Uterus (tissue), 4 donors: ENCODE measurements at places on chromosomes 5 and 9. TPM values are rescaled to one million over a fixed set of nuclear protein-coding genes. Genes with fewer than 3 reads are reported as not detected.

DNA sequence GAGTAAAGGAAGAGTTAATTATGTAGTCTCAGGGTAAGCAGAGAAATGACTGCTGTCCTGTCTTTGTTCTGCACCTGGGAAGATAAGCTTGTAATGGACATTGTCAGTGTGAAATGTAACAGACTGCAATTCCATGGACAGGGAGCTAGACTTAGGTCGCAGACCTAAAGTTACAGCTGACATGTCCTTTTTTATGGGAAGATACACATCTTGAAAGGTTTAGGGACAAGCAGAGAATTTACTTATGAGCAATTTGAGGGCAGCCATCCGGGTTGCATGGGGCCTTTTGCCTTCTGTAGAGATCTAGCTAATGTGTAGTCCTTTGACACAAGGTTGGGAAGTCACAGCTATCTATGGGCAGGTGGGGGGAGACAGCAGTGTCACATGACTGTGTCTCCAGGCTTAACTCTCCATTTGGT, 85.7 kb downstream of the SERINC5 start:
- no peak for DNase-seq

DNA sequence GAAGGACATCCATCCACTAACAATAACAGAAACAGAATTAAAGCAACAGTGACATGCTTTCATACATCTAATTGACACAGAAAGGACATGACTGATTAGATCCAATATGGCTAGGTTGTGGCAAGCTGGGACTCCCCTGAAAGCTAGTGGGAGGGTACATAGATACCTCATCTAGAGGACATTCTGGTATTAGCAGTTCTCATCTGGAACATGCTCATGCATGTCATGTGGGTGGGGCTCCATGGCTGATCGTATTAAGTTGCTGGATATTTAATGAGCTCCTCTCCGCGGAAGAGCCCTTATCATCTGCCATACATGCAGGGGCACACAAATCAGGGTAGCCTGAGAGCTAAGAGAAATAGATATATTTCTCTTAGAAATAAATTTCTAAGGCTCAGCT, 358.9 kb downstream of the ICE1 start:
- DNase-seq, result no peak

- DNase-seq, result no peak
These were observed 2.0 kb downstream of the EIF4EBP3 start for GRCh38 chr5:140549237-140550144.

DNA sequence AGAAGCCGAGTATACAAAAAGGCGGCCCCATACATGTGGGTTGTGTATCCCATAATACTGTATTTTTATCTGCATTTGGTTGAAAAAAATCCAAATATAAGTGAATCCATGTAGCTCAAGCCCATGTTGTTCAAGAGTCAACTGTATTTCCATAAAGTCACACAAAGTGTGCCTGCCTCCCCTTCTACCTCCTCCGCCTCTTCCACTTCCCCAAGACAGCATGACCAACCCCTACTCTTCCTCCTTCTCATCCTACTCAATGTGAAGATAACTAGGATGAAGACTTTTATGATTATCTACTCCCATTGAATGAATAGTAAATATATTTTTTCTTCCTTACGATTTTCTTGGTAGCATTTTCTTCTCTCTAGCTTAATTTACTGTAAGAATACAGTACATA, 92.7 kb downstream of the RFX3 start:
- no peak for DNase-seq

- DNase-seq, result peak; percentile 10
These were observed 23.2 kb upstream of the LRRC14B start for GRCh38 chr5:167982-168660.

- DNase-seq, result no peak
These were observed 28.5 kb downstream of the GLDC start for GRCh38 chr9:6616951-6617602.

DNA sequence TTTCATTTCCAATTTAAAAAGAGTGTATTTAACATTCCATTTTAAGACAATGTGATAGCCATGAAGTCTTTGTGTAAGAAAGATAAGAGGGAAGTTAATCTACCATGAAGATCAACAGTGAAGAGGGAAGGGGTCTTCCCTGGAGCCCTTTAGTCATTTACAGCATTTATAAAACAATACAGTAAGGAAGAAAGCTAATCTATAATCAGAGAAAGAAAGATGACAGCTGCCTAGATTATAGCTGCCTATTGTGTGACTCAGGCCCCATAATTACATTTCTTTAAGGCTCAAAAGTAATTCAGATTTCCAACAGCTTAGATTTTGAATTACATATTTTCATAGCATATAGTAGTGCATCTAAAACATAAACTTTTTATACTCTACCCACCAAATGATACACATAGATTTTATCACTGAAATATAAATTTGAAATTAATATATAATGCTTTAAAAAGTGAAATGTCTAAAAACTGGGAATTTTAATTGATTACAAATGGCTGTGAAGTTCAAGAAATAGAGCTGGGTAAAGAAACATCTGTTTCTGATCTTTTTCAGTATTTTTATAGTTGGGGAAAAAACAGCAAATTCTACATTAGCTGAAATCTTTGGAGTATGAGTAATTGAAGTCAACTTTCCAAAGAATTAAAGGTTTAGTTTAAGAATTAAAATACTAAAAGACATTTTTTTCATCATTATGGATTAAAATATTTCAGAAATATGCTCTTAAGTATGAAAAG, 89.6 kb downstream of the RIC1 start:
- DNase-seq, result no peak

DNA sequence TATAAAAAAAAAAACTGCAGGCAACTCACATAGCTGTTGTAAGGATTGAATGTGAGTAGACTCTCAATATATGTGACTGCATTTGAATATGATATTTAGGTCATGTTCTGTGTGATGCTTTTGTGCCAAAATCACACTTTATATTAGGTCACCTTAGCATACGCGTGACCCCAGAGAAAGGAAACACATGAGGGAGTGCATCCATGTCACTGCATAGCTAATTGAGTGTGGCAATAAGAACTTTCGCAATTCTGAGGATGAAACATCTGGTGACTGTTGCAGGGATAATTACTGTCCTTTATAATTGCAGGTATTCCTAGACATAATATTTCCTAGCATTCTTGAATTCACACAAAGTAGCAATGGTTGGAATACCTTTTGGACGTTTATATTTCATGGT, 459.5 kb upstream of the KLF4 start:
- DNase-seq, result no peak

DNA sequence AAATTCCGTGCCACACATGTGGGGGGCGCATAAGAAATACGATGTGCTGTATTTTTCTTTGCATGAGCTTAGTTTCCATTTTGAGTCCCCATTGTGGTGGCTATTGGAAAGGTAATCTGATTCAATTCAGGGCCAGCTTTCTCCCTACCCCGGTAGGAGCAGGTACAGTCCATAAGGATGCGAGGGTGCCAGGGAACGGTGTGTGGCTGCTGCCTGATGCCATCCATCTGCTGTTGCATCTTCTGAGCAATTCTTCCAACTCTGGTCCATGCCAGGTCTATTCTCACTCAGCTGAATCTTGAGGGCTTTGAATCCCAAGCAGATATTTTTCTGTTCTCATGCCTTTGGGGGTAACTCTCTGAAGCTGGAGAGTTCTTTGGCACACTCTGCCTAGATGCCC, 392.7 kb downstream of the AGTPBP1 start:
- DNase-seq, result no peak

DNA sequence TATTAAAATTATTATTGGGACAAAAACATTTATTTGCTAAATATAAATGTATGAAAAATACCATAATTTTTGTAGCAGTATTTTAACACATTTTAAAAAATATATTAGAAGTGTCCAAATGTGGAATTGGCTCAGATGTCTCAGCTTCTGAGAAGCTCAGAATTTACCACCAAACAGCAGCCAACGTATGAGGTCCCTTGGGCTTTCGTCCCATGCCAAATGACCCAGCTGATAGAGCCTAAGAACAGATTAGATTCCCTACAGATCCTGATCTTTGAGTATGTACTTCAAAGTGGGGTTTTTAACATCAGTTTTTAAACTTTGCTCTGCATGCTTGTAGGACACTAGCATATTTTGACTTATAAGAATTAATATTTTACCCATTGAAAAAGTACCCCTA, 77.3 kb upstream of the RPS23 start:
- DNase-seq, result no peak

DNA sequence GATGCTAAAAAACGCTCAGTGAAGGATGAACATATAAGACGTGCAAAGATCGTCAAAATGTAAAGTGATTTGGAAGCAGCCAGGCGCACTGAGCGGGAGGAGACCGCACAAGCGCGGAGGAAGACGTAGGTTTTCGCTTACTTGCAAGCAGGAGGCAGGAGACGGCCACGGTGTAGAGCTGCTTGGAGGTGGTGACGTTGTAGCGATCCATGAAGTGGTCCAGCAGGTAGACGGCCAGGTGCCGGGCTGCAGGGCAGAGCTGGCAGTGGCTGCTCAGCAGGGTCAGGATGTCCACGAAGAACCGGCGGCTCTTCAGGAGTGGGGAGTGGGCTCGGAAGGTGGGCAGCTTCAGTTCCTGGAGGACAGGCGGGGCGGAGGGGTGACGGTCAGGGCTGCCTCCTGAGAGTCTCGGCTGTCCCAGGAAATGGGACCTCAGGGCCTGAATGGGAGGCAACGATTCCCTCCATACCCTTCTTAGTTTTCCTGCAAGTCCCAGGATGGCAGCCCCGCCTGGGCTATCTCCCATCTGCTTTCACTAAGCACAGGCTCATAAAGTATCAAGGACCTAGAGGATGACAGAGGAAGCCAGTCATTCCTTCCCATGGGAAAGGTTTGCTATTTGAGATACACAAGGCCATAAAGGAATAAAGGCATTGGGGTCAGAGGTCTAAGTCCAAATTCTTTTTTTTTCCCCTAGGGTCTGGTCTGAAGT, 31.8 kb downstream of the CCNJL start:
- DNase-seq, result no peak

DNA sequence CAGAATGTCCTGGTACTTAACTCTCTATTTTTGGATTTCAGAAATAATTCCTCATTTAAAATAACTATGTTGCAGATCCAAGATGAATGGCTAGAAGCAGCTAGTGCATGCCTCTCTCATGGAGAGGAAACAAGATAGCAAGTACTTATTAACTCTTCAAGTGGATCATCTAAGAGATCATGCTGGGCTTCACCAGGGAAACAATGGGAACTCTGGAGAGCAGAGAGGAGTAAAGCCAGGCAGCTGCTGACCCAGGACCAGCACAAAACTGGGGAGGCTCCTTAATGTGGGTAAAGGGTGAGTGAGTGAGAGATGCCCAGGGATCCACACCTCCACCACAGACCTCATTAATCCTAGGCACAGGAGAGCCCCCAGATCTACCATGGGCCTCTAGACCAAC, 897.8 kb upstream of the ACO1 start:
- DNase-seq, result no peak

GRCh38 chr9:10148796-10149195, 464.0 kb downstream of the PTPRD start:
- DNase-seq, result no peak

- peak; percentile 12 for DNase-seq
These were observed 20.6 kb upstream of the ANGPTL2 start for GRCh38 chr9:127142931-127143464.

- DNase-seq, result no peak
These were observed 525 bp downstream of the SRP19 start for GRCh38 chr5:112861638-112861985.

GRCh38 chr5:35237580-35238376, 7.5 kb upstream of the PRLR start:
- no peak for DNase-seq

- no peak for DNase-seq
These were observed 22.9 kb downstream of the NUDT12 start for GRCh38 chr5:103539376-103540330.

DNA sequence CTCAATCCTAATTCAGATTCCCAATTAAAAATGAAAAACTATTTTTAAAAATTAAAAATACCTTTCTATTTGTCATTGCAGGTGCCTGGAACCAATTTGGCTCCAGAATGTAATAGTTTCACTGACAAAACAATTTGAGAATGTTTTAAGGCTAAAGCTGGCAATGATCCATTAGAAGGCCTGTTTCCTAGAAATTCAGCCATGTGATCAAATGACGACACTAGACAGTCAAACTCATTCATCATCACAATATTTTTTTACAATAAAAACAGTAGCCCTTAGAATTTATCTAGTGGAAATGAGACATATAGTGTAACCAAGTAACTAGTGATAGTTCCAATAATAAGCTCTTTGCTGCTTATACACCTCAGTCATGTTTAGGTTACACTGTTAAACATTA, 75.4 kb upstream of the MAP3K1 start:
- no peak for DNase-seq

- no peak for DNase-seq
These were observed 42.9 kb downstream of the WNK2 start for GRCh38 chr9:93226819-93227218.

DNA sequence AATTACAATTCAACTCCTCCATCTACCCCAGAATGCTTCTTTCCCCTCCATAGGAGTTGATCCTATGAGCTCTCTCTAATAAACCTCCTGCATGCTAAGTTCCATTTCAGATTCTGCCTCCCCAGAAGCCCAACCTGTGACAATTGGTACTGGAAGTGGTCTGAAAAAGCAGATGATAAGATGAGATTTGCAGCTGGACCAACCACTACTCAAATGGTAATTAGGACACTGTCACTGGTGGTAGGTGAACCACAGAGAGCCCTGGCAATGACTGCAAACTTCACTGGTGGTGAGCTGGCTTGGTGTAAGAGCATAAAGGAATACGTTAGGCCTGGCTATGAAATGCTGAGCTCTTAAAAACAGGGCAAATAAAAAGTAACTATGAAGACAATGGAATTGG, 112.6 kb downstream of the ESM1 start:
- DNase-seq, result no peak

SPATA31A5 gene
- total RNA-seq, result not detected

NUDT12 gene
- total RNA-seq, result 37.1 TPM

ACTL7A gene
- total RNA-seq, result not detected

AOPEP gene
- total RNA-seq, result 80.7 TPM

TMEM171 gene
- total RNA-seq, result not detected

TMEM215 gene
- total RNA-seq, result not detected

MYMK gene
- not detected for total RNA-seq

IL33 gene
- total RNA-seq, result 6.9 TPM

CFAP157 gene
- total RNA-seq, result 5.4 TPM

PFN3 gene
- not detected for total RNA-seq
